ENCODE measurements at places on chromosomes 1 and 21. TPM values are rescaled to one million over a fixed set of nuclear protein-coding genes. Genes with fewer than 3 reads are reported as not detected.

SDE2 gene
- polyA plus RNA-seq: 13.0 TPM

OXCT2 gene
- 0.58 TPM for polyA plus RNA-seq

PLEKHA6 gene
- polyA plus RNA-seq: 2.3 TPM

LRIF1 gene
- polyA plus RNA-seq: 8.7 TPM

MPL gene
- polyA plus RNA-seq: 0.07 TPM

RBP7 gene
- 139 TPM for polyA plus RNA-seq

C1orf174 gene
- polyA plus RNA-seq: 20.7 TPM

MASP2 gene
- polyA plus RNA-seq: not detected

C1orf185 gene
- not detected for polyA plus RNA-seq

C1orf167 gene
- polyA plus RNA-seq: 0.83 TPM

DNASE2B gene
- 0.07 TPM for polyA plus RNA-seq

SERPINC1 gene
- not detected for polyA plus RNA-seq

MROH9 gene
- not detected for polyA plus RNA-seq

C1orf94 gene
- polyA plus RNA-seq: not detected

THEM5 gene
- not detected for polyA plus RNA-seq

C1orf52 gene
- polyA plus RNA-seq: 17.9 TPM

FCRL3 gene
- 0.09 TPM for polyA plus RNA-seq

LRRC53 gene
- polyA plus RNA-seq: not detected

B3GALT2 gene
- 0.13 TPM for polyA plus RNA-seq

LPAR3 gene
- 6.0 TPM for polyA plus RNA-seq

FOXO6 gene
- 0.37 TPM for polyA plus RNA-seq

DNAJC28 gene
- 1.3 TPM for polyA plus RNA-seq

NTNG1 gene
- 0.43 TPM for polyA plus RNA-seq

CYP4X1 gene
- 4.7 TPM for polyA plus RNA-seq

WDR64 gene
- not detected for polyA plus RNA-seq

ARMH1 gene
- 4.4 TPM for polyA plus RNA-seq

MYOCOS gene
- not detected for polyA plus RNA-seq

SH2D2A gene
- polyA plus RNA-seq: 3.0 TPM

Measured in adipose tissue (tissue), 3 donors.